ENCODE measurements at places on chromosomes 16 and 17.
A peak's percentile ranks its signal among the peaks of the same experiment; 100 is the strongest.

DNA sequence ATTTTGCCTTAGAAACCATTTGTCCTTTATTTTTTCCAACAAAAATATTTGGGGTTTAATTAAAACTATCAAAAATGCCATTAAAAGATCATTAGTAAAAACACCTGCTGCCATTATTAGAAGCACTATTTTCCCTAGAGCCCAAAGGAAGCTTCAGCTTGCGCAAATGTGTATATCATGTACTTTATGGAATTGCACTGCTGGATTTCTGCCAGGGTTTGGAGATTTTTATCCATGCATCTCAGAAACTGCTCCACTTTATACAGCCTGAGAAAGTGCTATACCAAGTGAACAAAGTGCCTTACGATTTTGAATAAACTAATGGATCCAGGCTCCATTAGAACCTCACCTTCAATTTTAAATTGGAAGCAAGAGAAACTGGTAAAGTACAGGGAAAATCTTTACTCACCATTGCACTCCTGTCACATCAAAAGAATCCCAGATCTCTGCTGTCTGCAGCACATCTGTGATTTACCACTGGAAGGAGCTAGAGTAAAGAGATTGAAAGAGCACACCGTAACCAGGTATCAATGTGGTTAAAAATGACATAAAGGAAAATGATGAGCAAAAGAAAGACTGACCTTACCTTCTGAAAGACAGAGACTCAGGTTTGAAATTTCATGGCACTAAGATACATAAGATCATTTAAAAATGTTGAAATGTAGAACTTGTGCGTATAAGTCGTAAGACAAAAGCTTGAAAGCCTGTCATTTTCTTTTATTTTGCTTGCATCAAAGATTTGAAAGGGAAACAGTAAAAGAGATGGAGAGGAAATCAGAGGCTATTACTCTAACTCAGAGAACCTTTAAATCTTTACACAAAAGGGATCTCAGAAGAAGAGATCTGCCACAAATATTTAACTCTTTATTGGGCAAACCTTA is 678.1 kb upstream of the GOT2 start:
- no peak for DNase-seq

DNA sequence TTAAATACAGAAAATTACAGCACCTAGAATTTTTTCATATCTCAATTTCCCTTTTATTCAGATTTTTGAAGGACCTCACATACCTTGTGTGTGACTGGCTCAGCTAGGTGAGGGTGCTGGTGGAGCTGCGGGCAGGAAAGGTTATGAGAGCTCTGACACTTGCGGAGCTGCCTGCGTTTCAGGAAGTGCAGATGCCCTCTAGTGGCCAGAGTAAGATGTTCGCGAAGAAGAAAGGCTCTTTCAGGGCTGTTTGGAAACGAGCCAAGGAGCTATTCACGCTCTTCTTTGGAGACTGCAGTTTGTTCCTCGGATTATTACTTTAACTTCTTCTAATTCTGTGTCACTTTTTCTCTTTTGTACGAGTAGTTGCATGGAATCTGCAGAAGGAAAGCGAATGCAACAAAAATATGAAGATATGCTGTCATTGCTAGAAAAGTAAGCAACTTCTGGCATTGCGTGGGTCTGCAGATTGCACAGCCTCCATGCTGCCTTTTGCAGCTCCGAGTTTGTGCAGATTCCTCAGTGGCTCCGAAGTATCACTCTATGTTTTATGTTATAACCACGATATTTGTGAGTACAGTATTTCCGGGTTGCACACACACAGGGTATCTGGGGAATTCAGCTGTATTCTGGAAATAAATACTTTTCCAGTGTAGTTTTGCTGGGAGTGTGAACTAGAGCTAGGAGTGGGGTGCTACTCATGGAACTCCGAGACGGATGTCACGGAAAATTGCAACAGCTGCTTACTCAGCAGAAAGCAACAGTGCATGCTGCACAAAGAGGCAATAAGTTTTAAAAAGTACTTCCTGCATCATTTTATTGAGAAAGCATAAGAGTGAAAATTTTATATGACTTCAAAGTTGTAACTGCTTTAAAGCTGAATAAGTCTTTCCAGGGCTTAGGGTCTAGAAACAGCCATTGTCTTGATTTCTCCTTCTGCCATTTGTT is 46.3 kb downstream of the DNAH9 start:
- DNase-seq: peak; percentile 32

- no peak for DNase-seq
These were observed 308.0 kb downstream of the GRIN2A start for GRCh38 chr16:9874219-9874618.

DNA sequence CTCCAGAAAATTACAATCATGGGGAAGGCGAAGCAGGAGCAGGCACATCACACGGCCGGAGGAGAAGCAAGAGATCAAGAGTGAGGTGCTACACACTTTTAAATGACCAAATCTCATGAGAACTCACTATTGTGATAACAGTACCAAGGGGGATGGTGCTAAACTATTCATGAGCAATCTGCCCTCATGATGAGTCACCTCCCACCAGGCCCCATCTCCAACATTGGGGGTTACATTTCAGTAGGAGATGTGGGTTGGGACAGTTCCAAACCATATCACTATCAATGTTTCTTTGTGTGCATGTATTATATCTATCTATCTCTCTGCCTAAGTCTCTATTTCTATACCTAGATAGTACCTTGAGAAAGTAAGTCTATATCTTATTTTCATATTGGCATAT is 724.8 kb downstream of the CDH11 start:
- DNase-seq: no peak
